ENCODE measurements at places on chromosomes 2 and 18.

- DNase-seq = no peak
Observed at GRCh38 chr18:8133032-8133431, 476.2 kb upstream of the RAB12 start.

DNA sequence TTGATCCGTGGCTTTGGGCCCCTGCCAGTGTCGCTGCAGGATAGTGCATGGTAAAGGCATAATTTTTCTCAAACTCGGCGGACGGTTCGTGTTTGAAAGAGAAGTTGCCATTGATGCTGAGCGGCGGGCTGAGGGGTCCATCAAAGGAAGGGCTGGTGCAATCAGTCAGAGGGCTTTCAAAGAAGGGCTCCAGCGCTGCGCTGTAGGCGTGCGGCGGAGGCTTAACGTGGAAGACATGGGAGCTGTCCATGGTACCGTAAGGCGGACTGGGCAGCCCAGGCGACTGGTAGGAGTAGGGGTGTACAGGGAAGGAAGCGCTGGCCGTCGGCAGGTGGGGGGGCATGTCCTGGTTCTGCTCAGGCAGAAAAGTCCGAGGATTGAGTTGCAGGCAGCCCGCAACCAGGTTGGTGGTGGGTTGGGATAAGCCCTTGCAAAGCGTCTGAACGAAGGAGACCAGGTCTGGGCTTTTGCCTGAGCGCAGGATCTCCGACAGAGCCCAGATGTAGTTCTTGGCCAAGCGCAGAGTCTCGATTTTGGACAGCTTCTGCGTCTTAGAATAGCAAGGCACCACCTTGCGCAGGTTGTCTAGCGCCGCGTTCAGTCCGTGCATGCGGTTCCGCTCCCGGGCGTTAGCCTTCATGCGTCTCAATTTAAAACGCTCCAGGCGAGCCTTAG lies 2.3 kb downstream of the NEUROD1 start:
- DNase-seq = peak; percentile 95

DNA sequence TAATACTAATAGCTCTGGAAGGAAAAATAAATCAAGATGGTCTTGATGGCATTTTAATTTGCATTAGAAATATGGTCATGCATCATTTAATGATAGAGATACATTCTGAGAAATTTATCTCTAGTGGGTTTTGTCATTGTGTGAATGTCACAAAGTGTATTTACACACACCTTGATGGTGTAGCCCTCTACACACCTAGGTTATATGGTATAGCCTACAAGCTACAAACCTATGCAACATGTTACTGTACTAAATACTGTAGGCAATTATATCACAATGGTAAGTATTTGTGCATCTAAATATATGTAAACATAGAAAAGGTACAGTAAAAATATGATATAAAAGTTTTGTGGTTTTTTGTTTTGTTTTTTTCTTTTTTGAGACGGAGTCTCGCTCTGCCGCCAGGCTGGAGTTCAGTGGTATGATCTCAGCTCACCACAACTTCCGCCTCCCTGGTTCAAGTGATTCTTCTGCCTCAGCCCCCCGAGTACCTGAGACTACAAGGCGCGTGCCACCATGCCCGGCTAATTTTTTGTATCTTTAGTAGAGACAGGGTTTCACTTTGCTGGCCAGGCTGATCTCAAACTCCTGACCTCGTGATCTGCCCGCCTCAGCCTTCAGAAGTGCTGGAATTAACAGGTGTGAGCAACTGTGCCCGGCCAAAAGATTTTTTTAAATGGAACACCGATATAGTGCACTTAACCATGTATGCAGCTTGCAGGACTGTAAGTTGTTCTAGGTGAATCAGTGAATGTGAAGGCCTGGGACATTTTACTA lies 83.7 kb upstream of the UBXN4 start:
- DNase-seq = no peak

GRCh38 chr2:131042148-131042775 lies 51.0 kb downstream of the FAM168B start:
- no peak for DNase-seq

GRCh38 chr2:54638774-54639187 lies 84.7 kb upstream of the EML6 start:
- DNase-seq = no peak

DNA sequence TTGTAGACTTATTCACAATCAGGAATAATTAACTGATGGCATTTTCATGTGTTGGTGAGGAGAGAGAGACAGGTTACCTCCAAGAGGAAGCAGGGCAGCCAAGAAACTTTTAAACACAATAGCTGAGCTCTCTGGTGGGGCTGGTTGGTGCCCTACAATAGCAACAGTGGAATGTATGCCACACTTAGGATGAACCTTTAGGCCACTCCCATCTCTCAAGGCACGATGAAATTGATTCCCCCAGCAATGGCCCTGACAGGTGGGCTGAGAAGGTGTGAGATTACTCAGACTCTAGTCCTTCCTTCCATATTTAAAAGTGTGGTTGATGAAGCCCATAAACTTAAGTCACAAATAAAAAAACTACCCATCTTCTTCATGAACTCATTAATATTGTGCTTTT lies 219.4 kb upstream of the CYRIA start:
- DNase-seq = no peak

- peak; percentile 59 for DNase-seq
Observed at GRCh38 chr2:53793821-53794220, 7.0 kb downstream of the ERLEC1 start.

DNA sequence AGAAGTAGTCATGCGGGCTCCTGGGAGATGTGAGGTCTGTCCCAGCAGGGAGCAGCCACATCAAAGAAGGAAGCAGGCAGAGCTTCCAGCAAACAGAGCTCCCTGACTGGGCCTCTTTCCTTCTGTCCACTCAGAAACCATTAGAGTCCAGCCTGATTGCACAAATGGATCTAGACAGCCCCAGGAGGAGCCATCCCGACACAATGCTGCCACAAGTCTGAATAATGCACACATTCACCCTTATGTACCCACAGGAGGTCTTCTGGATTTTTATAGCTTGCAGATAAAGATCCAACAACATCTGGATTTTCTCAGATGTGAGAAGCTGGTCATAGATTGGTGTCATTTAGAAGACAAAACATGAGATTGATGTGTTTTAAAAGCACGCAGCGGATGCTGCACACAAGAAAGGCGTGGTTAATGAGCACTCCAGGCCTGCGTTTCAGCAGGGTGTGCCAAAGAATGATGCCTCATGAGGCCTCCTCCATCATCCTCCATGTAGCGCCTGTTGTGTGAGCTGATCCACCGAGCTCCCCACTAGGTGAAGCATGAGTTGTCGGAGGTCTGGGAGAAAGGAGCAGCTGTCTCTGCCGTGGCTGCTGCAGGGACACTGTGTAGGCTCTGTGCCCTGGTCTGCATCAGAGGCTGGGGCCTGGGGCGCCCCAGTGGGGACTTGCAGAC lies 60.6 kb downstream of the MTCL1 start:
- DNase-seq = no peak

- DNase-seq = no peak
Observed at GRCh38 chr2:8805278-8806210, 31.9 kb downstream of the KIDINS220 start.

DNA sequence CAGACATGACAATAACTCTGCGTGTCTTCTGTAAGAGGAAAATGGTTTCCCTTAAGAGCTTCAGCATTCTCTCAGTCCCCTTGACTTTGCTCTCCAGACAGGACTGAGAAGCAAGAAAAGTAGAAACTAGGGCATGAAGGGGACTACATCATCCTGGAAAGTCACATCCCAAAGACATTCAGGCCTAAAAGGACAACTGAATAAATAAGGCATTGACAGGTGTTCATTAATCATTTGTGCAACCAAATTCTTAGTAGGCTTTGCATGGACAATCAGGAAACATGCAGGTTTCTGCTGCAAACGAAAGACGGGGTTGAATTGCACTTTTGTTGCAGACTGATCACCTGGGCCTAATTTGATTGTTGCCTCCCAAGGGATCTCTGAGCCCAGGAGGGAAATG lies 1.2 kb upstream of the SGPP2 start:
- DNase-seq = peak; percentile 34

DNA sequence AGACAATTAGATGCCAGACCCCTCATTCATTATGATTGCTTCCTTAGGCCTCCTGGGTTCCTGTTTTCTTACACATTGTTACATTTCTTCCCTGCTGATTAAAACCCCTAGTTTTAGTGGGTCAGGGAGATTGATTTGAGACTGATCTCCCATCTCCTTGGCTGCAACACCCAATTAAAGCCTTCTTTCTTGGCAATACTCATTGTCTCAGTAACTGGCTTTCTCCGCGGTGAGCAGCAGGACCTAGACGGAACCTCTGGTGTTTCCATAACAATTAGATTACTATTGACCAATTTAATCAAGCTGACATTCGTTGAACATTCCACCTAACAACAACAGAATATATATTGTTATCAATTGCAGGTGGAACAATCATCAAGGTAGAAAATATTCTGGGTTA lies 1676.4 kb upstream of the SLC39A10 start:
- DNase-seq = no peak

- no peak for DNase-seq
Observed at GRCh38 chr2:100589527-100589926, 26.7 kb downstream of the PDCL3 start.

- no peak for DNase-seq
Observed at GRCh38 chr2:156175946-156176345, 156.6 kb downstream of the NR4A2 start.

DNA sequence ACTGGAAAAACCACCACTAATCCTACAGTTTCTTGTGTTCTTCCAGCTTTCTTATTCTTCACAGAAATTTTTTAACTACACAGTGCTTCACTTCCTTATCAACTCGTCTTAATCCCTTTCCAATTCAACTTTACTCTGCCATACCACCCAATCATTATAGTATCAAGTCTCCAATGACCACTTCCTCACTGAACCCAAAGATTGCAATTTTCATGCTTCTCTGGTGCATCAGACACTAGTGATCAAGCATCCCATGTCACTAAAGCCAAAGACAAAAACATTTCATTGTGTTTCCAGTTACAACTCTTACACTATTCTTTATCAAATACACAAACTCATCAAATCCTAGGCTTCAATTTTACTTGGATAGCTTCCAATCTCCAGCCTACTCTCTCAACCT lies 9.5 kb downstream of the CHAC2 start:
- no peak for DNase-seq

GRCh38 chr2:28649481-28650265 lies 102.0 kb upstream of the PPP1CB start:
- DNase-seq = peak; percentile 46

DNA sequence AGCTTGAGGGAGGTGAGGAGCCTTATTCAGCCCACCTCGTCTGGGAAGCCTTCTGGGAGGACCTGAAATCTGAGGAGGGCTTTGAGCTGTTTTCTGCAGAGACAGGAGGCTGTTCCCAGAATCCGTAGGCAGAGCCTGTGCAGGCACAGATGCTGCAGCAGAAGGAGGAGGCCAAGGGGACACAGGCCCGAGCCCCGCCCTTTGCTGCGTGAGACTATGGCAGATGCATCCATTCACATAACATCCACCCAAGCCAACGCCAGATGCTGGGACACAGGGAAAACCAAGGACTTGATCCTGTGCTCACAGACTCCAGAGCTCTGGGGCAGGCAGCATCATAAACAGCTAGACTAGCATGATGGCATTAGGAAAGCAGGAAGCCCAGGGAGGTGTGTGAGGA lies 98.2 kb downstream of the KCNF1 start:
- no peak for DNase-seq

DNA sequence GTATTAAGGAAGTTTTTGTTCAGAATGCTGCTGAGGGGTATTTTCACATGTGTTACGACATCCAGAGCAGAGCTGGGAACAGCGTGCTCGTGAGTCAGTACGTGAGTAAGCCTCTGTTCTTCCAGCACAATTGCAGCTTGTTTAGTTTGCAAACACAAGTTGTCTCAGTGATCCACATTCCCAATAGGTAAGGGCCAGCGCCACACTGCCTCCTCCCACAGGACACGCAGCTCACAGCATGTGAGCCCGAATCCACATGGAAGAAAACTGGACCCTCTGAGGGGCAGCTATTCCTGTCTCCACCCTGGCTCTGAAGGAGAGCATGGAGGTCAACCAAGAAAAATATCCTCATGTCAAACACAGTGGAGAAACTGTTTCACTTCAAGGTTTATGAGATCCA lies 173.9 kb upstream of the PID1 start:
- peak; percentile 36 for DNase-seq

DNA sequence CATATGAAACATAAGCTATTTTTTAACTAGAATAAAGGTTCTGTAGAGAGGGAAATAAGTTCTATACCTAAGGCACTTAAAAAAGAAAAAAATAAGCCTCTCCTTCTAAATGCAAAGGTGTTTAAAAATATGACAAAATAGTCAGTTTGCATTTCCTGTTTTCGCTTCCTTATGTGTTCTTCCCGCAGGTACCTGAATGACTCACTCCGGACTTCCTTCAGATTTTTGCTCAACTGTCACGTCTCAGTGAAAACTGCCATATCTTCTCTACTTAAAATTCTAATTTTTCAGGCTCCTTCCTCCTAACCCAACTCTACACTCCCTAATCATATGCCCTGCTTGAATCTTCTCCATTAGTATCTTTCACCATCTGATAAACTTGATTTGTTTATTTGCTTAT lies 1333.1 kb downstream of the LRP1B start:
- peak; percentile 5 for DNase-seq

DNA sequence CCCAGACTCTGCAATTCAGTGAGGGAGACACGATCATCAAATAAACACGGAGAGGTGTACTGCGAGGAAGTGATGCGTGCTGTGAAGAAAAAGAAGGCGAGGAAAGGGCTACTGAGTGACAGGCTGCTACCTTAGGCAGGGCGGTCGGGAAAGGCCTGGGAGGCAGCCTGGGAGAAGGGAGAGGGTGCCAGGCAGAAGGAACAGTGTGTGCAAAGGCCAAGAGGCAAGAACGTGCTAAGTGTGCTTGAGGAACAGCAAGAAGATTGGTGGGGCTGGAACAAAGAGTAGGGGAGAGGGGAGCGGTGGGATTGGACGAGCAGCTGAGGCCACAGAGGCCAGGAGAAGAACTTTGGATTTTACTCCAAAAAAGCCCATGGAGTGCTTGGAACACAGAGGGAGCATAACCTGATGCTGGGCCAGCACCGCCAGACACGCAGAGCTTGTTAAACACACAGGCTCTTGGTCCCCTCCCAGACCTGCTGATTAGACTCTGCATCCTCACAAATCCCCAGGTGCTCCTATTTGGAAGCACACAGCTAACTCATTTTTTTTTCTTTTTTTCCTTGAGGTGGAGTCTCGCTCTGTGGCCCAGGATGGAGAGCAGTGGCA lies 30.4 kb downstream of the SERTAD2 start:
- no peak for DNase-seq

DNA sequence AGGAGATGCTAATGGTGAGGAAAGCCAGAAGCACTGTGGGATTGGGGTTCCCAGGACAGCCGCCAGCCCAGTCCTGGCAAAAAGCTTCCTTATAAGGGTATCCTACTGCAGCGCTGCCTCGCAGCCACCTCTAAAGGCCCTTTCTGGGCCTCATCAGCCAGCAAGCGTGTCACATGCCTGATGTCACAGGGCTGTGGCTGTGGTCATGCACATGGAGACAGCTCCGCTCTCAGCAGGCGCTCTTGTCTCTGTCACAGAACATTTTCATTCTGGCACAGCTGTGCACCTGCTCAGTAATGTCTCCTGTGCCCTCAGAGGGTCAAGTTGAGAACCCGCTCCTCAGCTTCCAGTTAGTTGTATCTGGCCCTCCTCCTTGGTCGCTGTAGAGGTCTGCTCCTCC lies 17.7 kb upstream of the MAL start:
- DNase-seq = no peak
